ENCODE measurements at places on chromosomes 7 and 10. TPM values are rescaled to one million over a fixed set of nuclear protein-coding genes. Genes with fewer than 3 reads are reported as not detected.

The CEP55 gene
- polyA plus RNA-seq: not detected

The CNOT4 gene
- polyA plus RNA-seq: 103 TPM

The ADCY1 gene
- 17.6 TPM for polyA plus RNA-seq

The GRM3 gene
- polyA plus RNA-seq: 25.7 TPM

The EPHA1 gene
- not detected for polyA plus RNA-seq

The TAS2R38 gene
- polyA plus RNA-seq: not detected

The C10orf62 gene
- polyA plus RNA-seq: not detected

The PAX4 gene
- not detected for polyA plus RNA-seq

The UTF1 gene
- not detected for polyA plus RNA-seq

The FAM20C gene
- 10.9 TPM for polyA plus RNA-seq

The PRLHR gene
- polyA plus RNA-seq: not detected

The PNLIP gene
- not detected for polyA plus RNA-seq

The SGPL1 gene
- 6.1 TPM for polyA plus RNA-seq

The MRC1 gene
- not detected for polyA plus RNA-seq

The NPC1L1 gene
- not detected for polyA plus RNA-seq

The SSMEM1 gene
- polyA plus RNA-seq: not detected

The ABCB1 gene
- polyA plus RNA-seq: 0.62 TPM

The FEZF1 gene
- polyA plus RNA-seq: not detected

The COBL gene
- polyA plus RNA-seq: 7.3 TPM

The ADARB2 gene
- polyA plus RNA-seq: 0.30 TPM

Data from Purkinje cell (primary cell).